Posterior vena cava (tissue), 2 donors: ENCODE measurements at places on chromosomes 4 and X. TPM values are rescaled to one million over a fixed set of nuclear protein-coding genes. Genes with fewer than 3 reads are reported as not detected.

Gene RNF175
- total RNA-seq = 0.52 TPM

Gene RBMXL3
- not detected for total RNA-seq

Gene KLKB1
- total RNA-seq = 0.83 TPM

Gene PWWP3B
- 0.93 TPM for total RNA-seq

Gene STARD8
- total RNA-seq = 14.1 TPM
